Dorsolateral prefrontal cortex (tissue), 122 donors: ENCODE measurements at places on chromosomes 16 and 17. TPM values are rescaled to one million over a fixed set of nuclear protein-coding genes. Genes with fewer than 3 reads are reported as not detected.

The DOC2A gene
- total RNA-seq: 88.6 TPM

The TPSAB1 gene
- not detected for total RNA-seq

The KRT34 gene
- not detected for total RNA-seq

The SHCBP1 gene
- total RNA-seq: 1.3 TPM

The KRTAP4-9 gene
- total RNA-seq: not detected

The DNAAF1 gene
- 15.4 TPM for total RNA-seq

The PRR35 gene
- total RNA-seq: 0.24 TPM

The MT2A gene
- total RNA-seq: 1,007 TPM

The WDR90 gene
- total RNA-seq: 26.5 TPM

The DCAF7 gene
- 73.4 TPM for total RNA-seq

The SMIM36 gene
- not detected for total RNA-seq

The KRT14 gene
- not detected for total RNA-seq

The TP53TG3D gene
- total RNA-seq: not detected

The OR3A2 gene
- total RNA-seq: 7.5 TPM

The HOXB3 gene
- not detected for total RNA-seq

The TLCD2 gene
- total RNA-seq: 0.91 TPM

The EPX gene
- not detected for total RNA-seq

The ALDH3A1 gene
- total RNA-seq: 0.33 TPM

The NRN1L gene
- total RNA-seq: 5.0 TPM

The CALB2 gene
- total RNA-seq: 10.9 TPM

The CX3CL1 gene
- total RNA-seq: 75.4 TPM

The GGT6 gene
- total RNA-seq: not detected

The OTOP3 gene
- not detected for total RNA-seq

The SMIM22 gene
- total RNA-seq: not detected

The DNASE1L2 gene
- 8.3 TPM for total RNA-seq

The RGS11 gene
- 70.3 TPM for total RNA-seq

The PRR29 gene
- total RNA-seq: 1.4 TPM

The TEDC2 gene
- 6.8 TPM for total RNA-seq

The ITGAX gene
- 13.9 TPM for total RNA-seq

The KRT13 gene
- not detected for total RNA-seq

The AURKB gene
- total RNA-seq: not detected

The TP53TG3C gene
- total RNA-seq: not detected

The MYL4 gene
- total RNA-seq: not detected

The SCPEP1 gene
- total RNA-seq: 62.2 TPM

The TBC1D3G gene
- not detected for total RNA-seq

The ACSM3 gene
- not detected for total RNA-seq

The KRTAP4-3 gene
- total RNA-seq: not detected

The P2RX1 gene
- total RNA-seq: 0.47 TPM

The TP53TG3F gene
- not detected for total RNA-seq
